Muscle of back (tissue), 13 donors: ENCODE measurements at places on chromosomes 16 and 17. TPM values are rescaled to one million over a fixed set of nuclear protein-coding genes. Genes with fewer than 3 reads are reported as not detected.

DNA sequence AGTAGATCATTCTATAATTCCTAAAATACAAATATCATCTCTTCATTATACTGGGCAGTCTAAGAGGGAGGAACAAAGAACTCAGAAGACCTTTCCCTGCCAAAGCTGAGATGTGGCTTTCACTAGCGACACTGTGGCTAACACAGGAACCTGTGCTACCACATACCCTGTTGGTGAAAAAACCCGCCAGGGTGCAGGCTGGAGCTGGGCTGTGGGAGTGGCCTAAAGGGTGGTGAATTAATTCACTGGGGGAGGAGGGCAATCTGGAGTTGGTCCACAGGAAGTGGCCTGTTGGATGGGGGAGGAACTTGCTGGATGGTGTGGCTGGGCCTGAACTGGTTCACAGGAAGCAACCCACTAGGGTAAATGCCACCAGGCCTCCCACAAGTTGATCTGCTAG lies 7.4 kb downstream of the ZNF594 start:
- DNase-seq, result no peak

GRCh38 chr16:9934723-9935508 lies 247.3 kb downstream of the GRIN2A start:
- no peak for DNase-seq

GRCh38 chr16:35102780-35103403 lies 1643.5 kb downstream of the TP53TG3F start:
- no peak for DNase-seq

DNA sequence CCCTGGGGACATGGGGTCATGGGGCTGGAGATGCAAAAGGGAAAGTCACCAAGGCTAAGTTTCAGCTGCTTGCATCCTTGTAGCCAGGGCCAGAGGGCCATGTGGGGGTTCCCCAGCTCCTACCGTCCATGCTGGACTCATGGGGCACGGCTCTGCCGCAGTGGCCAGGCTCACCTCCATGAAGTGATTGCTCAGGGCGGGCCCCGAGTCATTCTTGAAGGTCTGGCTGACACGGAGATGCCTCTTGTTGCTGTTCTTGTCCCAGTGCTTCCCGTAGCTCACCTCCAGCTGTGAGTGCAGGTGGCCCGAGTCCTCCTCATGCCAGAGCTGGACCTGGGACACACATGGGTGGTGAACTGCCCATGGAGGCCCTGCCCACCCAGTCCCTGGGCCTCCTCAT lies 114.5 kb downstream of the RMI2 start:
- DNase-seq, result no peak

DNA sequence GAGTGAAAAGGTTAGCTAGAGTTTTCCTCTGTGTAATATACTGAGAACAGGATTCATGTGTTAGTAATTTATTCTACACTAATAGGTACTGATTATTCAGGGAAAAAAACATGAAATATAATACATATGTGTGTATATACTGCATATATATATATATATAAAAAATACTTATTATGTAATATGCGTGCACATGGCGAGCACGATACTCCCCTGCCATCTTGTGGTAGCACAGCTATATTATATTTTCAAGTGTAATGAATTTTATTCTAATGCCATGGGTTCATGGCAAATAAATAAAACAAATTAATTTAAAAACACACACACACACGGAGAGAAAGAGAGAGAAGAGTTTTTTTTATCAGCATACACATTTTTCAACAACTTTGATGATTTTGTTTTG lies 460.6 kb downstream of the KCNJ2 start:
- no peak for DNase-seq

DNA sequence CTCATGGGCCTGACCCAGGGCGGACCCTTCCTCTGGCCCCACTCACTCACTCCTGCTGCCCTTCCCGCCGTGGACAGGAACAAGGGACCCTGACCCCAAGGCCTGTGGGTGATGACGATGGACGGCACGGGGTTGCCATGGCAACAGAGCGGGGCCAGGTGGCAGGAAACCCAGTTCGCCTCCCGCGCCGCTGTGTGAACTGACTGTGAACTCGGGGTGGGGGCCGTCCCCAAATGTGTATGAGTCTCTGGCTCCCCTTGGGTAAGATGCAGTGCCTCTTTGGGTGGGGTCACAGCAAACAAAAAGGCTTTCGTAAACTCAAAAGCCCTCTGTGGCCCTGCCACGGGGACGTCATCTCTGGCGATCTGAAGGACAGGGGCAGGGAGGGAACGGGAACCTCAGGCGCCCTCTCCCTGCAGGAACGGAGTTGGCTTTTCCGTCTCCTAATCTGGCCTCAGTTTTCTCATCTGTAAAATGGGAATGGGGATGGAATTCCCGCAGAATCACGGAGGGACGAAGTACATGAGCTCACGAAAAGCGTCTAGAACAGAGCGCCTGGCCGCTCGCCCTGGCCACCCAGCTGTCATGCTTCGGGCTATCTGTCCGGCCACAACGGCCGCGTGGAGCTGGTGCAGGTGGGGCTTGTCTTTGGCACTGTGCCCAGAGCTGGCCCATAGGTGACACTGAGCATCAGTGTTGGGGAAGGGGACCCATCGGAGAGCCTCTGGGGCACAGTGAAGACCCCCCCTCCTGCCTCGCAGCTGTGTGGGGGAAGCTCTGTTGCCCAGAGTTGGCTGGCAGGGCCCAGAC lies 44.9 kb upstream of the PABPN1L start:
- no peak for DNase-seq

GRCh38 chr17:61353615-61354014 lies 46.0 kb upstream of the TBX2 start:
- no peak for DNase-seq

GRCh38 chr17:74299226-74300009 lies 25.4 kb downstream of the DNAI2 start:
- no peak for DNase-seq

GRCh38 chr17:80586846-80587228 lies 42.2 kb downstream of the RPTOR start:
- DNase-seq, result no peak

- no peak for DNase-seq
Measured at GRCh38 chr16:86513471-86514277, 3.3 kb downstream of the FOXF1 start.

DNA sequence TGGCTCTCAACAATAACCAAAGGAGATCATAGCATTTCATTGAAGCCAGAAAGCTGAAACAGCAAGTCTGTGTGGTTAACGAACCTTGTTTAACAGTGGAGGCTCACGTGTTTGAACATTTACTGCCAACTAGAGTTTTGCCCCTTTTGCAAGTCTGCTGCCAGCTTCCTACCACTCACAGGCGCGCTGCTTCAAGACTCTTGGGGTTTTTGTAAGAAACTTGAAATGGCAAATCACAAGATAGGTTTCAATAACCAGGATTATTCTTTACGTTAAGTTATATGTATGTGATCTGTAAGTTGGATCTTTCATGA lies 1.2 kb downstream of the SNTB2 start:
- no peak for DNase-seq

DNA sequence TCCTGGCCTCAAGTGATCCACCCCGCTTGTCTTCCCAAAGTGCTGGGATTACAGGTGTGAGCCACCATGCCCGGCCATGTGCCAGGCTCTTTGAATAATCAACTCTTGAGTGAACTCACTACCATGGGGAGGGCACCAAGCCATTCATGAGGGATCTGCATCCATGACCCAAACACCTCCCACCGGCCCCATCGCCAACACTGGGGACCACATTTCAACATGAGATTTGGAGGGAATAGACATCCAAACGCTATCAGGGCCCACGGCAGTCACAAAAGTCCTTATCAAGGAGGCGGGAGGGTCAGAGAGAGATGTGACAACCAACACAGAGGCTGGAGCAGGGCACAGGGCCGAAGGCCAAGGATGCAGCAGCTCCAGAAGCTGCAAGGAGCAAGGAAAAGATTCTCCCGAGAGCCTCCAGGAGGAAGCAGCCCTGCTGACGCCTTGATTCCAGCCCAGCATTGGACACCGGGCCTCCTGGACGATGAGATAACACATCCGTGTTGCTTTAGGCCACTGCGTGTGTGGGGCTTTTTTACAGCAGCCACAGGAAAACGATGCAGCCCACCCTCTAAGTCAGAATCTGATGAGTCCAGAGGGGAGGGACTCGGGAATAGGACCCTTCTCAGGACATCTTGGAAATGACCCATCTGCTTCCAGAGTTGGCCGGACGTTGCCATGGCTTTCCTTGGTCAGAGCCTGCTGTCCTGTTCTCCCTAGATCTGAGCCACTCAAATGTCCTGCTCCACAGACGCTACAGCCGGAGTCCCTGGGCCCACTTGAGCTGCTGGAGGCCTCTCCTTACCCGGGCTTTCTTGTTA lies 47.3 kb upstream of the CMIP start:
- no peak for DNase-seq

GRCh38 chr17:78748730-78749317 lies 33.2 kb downstream of the CYTH1 start:
- DNase-seq, result no peak

GRCh38 chr16:13168091-13168572 lies 266.7 kb downstream of the SHISA9 start:
- no peak for DNase-seq

DNA sequence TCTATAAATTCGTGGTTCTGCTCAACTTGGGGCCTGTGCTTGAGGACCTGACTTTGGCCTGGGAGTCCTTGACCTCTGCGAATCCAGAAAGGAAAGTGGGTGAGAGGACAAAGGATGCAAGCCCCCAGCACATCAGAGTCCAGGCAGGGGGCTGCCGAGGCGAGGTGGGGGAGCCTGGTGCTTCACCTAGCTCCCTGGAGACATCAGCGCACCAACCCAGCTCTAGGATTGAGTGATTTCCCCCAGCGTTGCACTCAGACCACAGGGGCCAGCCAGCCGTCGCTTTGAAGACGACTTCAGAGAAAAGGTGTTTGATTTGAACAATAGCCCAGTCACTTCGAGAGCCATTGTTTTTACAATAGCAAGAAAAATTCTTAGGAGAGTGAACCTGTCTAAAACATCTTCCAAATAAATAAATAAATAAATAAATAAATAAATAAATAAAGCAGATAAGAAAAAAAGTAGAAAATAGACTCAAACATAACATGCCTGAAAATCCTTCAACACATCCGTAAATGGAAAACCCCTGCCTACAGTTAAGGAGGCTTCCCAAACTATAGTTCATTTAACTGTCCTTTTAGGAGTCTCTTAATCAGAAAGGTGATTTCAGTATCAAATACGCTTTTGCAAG lies 180.9 kb downstream of the RBFOX3 start:
- DNase-seq, result no peak

CSH1 gene
- 3.6 TPM for polyA plus RNA-seq

CCL8 gene
- 1.4 TPM for polyA plus RNA-seq

KCNJ2 gene
- polyA plus RNA-seq, result 4.6 TPM

NUP85 gene
- polyA plus RNA-seq, result 43.9 TPM
